Right atrium auricular region (tissue), 2 donors: ENCODE measurements at places on chromosomes 2 and 18. TPM values are rescaled to one million over a fixed set of nuclear protein-coding genes. Genes with fewer than 3 reads are reported as not detected.
A peak's percentile ranks its signal among the peaks of the same experiment; 100 is the strongest.

The OST4 gene
- 465 TPM for total RNA-seq

DNA sequence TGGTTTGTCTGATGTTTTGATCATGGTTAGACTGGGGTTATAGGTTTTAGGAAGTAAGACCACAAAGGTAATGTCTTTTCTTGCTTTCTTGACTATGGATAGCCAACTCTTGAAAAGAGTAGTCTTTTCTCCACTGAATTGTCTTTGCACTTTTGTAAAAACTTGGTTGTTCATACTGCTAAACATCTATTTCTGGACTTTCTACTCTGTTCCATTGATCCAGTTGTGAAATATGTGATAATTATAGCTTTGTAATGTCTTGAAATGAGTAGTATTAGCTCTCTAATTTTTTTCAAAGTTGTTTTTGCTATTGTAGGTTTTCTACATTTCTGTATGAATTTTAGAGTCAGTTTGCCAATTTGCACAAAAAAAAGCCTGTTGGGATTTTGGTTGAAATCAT, 13.1 kb upstream of the UGT1A9 start:
- no peak overlapping the region for H3K4me3 ChIP-seq
- H3K36me3 ChIP-seq, result no peaks in the 10 kb centered on the region
- H3K27me3 ChIP-seq, result no peaks in the 10 kb centered on the region
- no peak overlapping the region for H3K27ac ChIP-seq
- no peaks in the 10 kb centered on the region for H3K4me1 ChIP-seq

- no peak for DNase-seq
- H3K27ac ChIP-seq, result no peak overlapping the region
- H3K4me3 ChIP-seq, result no peak overlapping the region
- no peaks in the 10 kb centered on the region for H3K36me3 ChIP-seq
- no peaks in the 10 kb centered on the region for H3K4me1 ChIP-seq
- no peaks in the 10 kb centered on the region for H3K27me3 ChIP-seq
These were observed 350.3 kb upstream of the CDH20 start for GRCh38 chr18:60982928-60983327.

GRCh38 chr18:43932140-43932539, 654.9 kb upstream of the SYT4 start:
- H3K27me3 ChIP-seq, result no peaks in the 10 kb centered on the region
- no peak overlapping the region for H3K4me3 ChIP-seq
- no peaks in the 10 kb centered on the region for H3K4me1 ChIP-seq
- no peaks in the 10 kb centered on the region for H3K36me3 ChIP-seq
- H3K27ac ChIP-seq, result no peak overlapping the region

DNA sequence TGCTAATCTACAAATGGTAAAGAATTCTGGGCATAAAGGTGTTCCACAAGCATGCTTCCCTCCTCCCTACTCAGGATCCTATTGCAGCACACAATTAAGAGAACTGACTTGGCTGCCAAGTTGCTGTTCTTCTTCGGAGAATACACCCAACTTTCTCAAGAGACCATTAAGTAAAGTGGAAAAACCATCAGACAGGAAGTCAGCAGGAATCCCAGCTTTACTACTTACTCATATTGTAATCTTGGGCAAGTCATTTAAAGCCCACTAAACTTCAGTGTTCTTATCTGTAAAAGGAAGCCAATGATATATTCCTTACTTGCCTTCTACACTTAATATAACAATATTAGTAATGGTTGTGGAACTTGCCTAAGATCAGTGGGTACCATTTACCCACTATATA, 37.8 kb downstream of the PSTPIP2 start:
- H3K4me3 ChIP-seq, result no peak overlapping the region
- no peaks in the 10 kb centered on the region for H3K4me1 ChIP-seq
- no peak for DNase-seq
- no peak overlapping the region for H3K27ac ChIP-seq
- H3K36me3 ChIP-seq, result no peaks in the 10 kb centered on the region

DNA sequence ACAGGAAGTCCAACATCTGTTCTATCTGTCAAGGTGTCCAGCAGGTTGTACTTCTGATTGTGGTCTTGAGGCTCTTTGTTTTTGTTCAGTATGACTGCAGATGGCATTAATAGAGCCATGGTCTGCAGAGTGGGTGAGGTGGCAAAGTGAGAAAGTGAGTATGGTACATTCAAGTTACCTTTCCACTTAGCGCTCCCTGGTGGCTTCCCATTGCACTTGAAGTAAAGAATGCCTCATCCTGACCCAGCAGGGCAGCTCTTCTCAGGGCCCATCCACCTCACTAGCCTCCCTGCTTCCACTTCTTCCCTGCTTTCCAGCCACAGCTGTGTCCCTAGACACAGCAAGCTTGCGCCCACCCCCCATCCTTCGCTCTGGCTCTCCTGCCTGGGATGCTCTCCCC, 148.0 kb upstream of the ALPP start:
- H3K4me1 ChIP-seq, result no peaks in the 10 kb centered on the region
- no peaks in the 10 kb centered on the region for H3K27me3 ChIP-seq
- H3K4me3 ChIP-seq, result no peak overlapping the region
- no peak for DNase-seq
- H3K36me3 ChIP-seq, result no peaks in the 10 kb centered on the region
- no peak overlapping the region for H3K27ac ChIP-seq

GRCh38 chr18:49609256-49610021, 47.6 kb downstream of the LIPG start:
- no peak overlapping the region for H3K27ac ChIP-seq
- H3K36me3 ChIP-seq, result no peaks in the 10 kb centered on the region
- H3K4me1 ChIP-seq, result no peaks in the 10 kb centered on the region
- no peaks in the 10 kb centered on the region for H3K27me3 ChIP-seq

DNA sequence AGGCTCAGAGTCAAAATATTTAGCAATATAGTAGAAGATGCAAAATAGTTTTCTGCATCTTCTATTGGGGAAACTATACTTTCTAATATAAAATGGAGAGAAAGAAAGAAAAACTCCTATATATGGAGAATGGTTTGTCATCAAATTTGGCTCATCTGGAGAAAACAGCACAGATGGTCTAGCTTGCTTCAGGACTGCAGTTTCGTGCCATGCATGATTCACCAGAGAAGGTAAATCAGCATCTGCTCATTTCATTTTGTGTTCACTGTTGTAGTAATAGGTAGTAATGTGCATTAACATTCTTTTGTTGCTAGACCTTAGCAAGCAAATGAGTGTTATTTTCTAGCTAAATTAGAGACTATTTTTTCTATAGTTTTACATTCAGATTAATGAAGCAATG, 179.0 kb downstream of the ASXL3 start:
- H3K4me3 ChIP-seq, result no peak overlapping the region
- no peak for DNase-seq
- no peaks in the 10 kb centered on the region for H3K36me3 ChIP-seq
- H3K4me1 ChIP-seq, result no peaks in the 10 kb centered on the region
- no peak overlapping the region for H3K27ac ChIP-seq
- H3K27me3 ChIP-seq, result no peaks in the 10 kb centered on the region

- H3K27me3 ChIP-seq, result no peaks in the 10 kb centered on the region
- H3K27ac ChIP-seq, result peak overlapping the region; percentile 47
- H3K36me3 ChIP-seq, result no peaks in the 10 kb centered on the region
- H3K4me1 ChIP-seq, result no peaks in the 10 kb centered on the region
These were observed 36.6 kb upstream of the ASB1 start for GRCh38 chr2:238389988-238390589.

- H3K27ac ChIP-seq, result no peak overlapping the region
- H3K36me3 ChIP-seq, result no peaks in the 10 kb centered on the region
- no peak for DNase-seq
- H3K27me3 ChIP-seq, result no peaks in the 10 kb centered on the region
These were observed 93.7 kb upstream of the SETBP1 start for GRCh38 chr18:44586782-44587524.

DNA sequence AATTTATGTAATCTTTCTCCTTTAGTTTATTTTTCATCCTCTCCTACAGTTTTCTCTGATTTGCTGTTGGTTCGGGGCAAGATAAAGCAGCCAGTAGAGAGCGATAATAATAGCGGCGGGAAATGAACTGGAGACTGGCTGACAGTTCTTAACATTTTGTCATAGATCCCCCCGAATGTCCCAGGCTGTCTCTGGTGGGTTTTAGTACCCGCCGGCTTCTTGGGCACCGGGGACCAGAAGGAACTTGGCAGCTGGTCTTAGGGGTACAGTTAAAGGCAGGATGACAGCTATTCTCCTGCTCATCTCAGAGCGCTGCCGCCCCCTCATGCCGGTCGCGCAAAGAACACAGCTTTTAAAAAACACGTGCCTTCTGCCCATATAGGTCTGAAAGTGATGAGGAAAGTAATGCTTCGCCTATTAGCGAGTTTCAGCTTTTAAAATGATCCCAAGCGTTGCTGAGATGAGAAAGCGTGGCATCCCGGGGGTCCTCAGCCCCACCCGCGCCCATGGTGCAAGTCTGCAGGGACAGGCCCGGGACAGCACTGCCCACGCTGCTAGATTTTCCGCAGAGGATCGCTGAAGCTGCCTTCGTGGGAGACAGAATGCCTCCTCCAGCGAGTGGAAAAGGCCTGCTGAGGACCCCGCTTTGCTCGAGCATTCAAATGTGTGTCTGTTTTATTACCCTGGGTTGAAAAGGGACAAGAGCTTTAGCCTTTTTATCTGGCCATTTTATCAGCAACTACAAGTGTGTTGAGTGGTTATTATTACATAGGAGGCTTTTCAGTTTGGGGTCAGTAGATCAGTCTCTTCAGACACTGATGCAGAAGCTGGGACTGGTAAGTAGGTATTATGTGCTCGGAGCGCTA, 3.8 kb downstream of the ONECUT2 start:
- H3K27me3 ChIP-seq, result peaks cover 53% of the 10 kb centered on the region
- H3K27ac ChIP-seq, result no peak overlapping the region
- no peaks in the 10 kb centered on the region for H3K4me1 ChIP-seq
- H3K4me3 ChIP-seq, result no peak overlapping the region
- H3K36me3 ChIP-seq, result no peaks in the 10 kb centered on the region
- no peak for DNase-seq

DNA sequence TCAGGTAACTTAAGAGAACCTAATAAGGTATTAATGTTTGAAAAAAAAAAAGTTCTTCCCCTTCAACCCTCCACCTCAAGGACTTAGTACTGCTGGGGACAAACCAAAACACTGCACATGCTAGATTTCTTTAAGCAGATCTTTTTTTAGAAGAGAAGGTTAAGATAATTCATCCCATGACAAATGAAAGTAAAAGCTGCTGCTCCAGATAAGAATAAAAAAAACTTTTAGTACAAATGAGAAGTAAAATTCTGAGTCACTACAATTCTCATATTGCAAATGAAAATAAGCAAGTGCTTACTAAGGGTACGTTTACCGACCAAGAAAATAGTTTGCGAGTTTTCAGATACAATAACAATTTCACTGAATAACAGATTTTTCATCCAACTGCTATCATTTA, 8.9 kb downstream of the STAM2 start:
- no peaks in the 10 kb centered on the region for H3K27me3 ChIP-seq
- H3K27ac ChIP-seq, result peak overlapping the region; percentile 3
- no peaks in the 10 kb centered on the region for H3K36me3 ChIP-seq
- no peak overlapping the region for H3K4me3 ChIP-seq
- peaks cover 34% of the 10 kb centered on the region for H3K4me1 ChIP-seq

GRCh38 chr2:16049406-16049805, 109.1 kb downstream of the MYCN start:
- DNase-seq, result no peak
- no peaks in the 10 kb centered on the region for H3K27me3 ChIP-seq
- no peak overlapping the region for H3K27ac ChIP-seq
